Cortex of kidney (tissue), 1 donor: ENCODE measurements at places on chromosomes 7 and 10.

- no peak for DNase-seq
Observed at GRCh38 chr7:777728-778078, 50.6 kb upstream of the PRKAR1B start.

DNA sequence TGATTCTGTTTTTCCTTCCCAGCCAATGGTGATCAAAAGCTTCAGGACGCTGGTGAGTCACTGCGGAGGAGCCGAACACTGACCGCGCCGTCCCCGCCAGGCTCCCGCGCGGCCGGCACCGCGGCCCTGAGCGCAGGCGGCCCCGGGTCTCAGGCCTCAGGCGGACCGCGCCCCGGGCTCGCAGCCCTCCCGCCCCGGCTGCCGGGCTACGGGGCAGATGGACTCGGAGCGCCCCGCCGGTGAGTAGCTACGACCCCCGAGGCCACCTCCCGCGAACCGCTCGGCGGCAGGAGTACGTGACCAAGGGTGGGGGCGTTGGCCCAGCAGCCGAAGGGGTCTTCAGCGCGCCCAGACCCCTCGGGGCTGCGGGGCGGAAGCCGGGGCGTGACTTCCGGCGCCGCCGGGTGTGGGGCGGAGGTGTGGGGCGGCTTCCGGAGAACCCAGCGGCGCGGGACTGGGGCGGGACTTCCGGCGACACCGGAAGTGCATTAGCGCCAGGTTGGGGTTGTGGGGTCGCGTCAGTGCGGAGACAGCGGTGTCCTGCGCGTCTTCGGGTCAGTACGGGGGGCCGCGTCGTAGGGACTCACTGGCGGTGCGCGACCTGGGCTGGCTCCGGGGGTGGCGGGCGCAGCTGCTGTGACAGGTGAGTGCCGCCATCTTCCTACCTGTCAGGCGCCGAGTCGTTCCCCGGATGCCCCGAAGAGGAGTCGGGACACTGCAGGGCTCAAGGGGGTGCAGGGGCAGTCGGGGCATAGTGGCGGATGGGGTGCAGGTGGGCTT, at the start of gene WDR37:
WDR37 (plus strand) TSS at position 60 of the 780 bp plus-strand sequence. CDS start 15,771 bp downstream, outside the sequence.
- DNase-seq = no peak

GRCh38 chr7:30503274-30504212, 1.1 kb downstream of the GGCT start:
- no peak for DNase-seq

DNA sequence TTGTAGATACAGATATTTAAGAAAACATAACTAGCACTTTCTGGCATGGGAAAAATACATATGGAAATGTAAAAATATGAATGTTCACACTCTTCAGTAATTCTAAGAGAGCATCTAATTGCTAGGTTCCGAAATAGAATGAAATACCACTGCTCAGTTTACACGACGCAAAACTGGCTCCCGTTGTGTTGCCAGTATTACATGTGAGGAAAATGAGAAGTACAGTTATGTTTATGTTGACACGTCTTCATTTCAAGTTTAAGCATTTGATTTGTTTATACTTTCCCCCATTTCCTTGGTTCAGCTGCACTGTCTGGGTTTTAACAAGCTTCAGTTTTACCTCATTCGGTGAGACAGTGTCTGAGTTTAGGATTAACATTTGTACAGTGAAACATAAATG, 275.8 kb upstream of the SEMA3D start:
- no peak for DNase-seq
